ENCODE measurements at places on chromosomes 6 and 20.

DNA sequence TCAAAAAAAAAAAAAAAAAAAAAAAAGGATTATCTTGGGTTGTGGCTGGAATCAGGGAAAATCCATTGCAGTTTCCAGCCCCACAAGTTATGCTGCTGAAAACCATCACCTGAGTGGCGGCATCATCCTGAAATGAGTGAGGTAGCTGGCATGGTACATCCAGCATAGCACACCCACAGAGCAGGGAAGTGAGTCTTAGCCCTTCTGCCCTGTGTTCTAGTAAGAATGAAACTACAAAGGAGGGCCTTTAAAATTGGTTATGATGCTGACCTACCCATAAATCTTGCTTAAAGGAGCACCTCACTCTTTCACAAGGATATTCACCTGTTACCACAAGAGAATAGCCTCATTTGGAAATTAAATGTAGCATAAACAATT lies 119.2 kb downstream of the NFATC2 start:
- no peak for DNase-seq
- no peak overlapping the region for H3K27ac ChIP-seq
- no peak overlapping the region for H3K4me3 ChIP-seq

- no peak overlapping the region for H3K27ac ChIP-seq
- no peak for DNase-seq
- no peaks in the 10 kb centered on the region for H3K27me3 ChIP-seq
Measured at GRCh38 chr6:23308166-23308565, 738.8 kb downstream of the HDGFL1 start.

DNA sequence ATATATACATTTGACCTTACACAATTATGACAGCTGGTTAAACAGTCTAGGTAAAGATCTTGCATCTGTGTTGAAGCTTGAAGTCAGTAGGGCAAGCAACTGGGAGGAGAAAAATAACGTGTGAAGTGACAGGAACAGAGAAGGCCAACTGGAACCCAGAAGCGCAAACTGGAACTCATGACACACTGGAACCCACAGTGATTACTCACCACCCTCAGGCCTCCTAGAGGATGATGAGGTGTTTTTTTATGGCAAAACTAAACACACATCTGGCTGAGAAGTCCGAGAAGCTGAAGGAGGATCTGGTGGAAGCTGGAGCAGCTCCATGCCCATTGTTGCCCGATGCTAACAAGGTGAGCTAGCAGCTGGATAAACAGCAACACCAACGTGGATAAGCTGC lies 108.1 kb downstream of the TMEM200A start:
- peaks cover 21% of the 10 kb centered on the region for H3K4me1 ChIP-seq
- H3K27ac ChIP-seq, result peak overlapping the region; percentile 36
- DNase-seq, result peak; percentile 92
- H3K27me3 ChIP-seq, result no peaks in the 10 kb centered on the region
- H3K4me3 ChIP-seq, result peak overlapping the region; percentile 4

- H3K4me3 ChIP-seq, result no peak overlapping the region
- no peak for DNase-seq
- peaks cover 5% of the 10 kb centered on the region for H3K27me3 ChIP-seq
- no peaks in the 10 kb centered on the region for H3K36me3 ChIP-seq
- no peak overlapping the region for H3K27ac ChIP-seq
Measured at GRCh38 chr6:34522761-34523160, 33.4 kb downstream of the SPDEF start.

GRCh38 chr20:34907616-34908469 lies 31.4 kb downstream of the ACSS2 start:
- H3K27me3 ChIP-seq, result no peaks in the 10 kb centered on the region
- H3K4me1 ChIP-seq, result peaks cover 24% of the 10 kb centered on the region
- H3K27ac ChIP-seq, result peak overlapping the region; percentile 88
- peak; percentile 91 for DNase-seq
- H3K4me3 ChIP-seq, result peak overlapping the region; percentile 53
- H3K36me3 ChIP-seq, result peaks cover 5% of the 10 kb centered on the region

DNA sequence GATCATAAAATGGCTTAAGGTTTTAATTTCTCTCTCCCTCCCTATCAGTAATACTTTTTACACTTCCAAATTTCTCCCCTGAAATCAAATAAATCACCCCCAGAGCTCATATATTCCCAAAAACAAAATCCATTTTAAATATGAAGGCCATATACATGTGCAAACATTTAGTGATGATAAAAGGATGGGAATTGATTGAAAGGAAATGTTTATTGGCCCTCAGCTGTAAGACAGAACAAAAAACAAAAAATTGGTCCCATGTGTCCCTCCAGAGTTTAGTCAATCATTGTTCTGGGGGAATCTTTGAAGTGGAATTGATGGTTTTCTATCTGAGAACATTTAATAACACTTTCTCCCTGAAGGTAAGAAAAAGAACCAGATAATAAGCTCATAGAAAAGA lies 91.7 kb downstream of the COL12A1 start:
- H3K36me3 ChIP-seq, result peaks cover 76% of the 10 kb centered on the region
- no peak for DNase-seq
- no peak overlapping the region for H3K4me3 ChIP-seq
- peaks cover 4% of the 10 kb centered on the region for H3K27me3 ChIP-seq
- H3K4me1 ChIP-seq, result peaks cover 66% of the 10 kb centered on the region
- H3K27ac ChIP-seq, result peak overlapping the region; percentile 10

GRCh38 chr6:104617591-104617990 lies 242.1 kb downstream of the HACE1 start:
- H3K27me3 ChIP-seq, result no peaks in the 10 kb centered on the region
- no peak overlapping the region for H3K4me3 ChIP-seq
- H3K36me3 ChIP-seq, result no peaks in the 10 kb centered on the region
- DNase-seq, result no peak
- H3K27ac ChIP-seq, result no peak overlapping the region

DNA sequence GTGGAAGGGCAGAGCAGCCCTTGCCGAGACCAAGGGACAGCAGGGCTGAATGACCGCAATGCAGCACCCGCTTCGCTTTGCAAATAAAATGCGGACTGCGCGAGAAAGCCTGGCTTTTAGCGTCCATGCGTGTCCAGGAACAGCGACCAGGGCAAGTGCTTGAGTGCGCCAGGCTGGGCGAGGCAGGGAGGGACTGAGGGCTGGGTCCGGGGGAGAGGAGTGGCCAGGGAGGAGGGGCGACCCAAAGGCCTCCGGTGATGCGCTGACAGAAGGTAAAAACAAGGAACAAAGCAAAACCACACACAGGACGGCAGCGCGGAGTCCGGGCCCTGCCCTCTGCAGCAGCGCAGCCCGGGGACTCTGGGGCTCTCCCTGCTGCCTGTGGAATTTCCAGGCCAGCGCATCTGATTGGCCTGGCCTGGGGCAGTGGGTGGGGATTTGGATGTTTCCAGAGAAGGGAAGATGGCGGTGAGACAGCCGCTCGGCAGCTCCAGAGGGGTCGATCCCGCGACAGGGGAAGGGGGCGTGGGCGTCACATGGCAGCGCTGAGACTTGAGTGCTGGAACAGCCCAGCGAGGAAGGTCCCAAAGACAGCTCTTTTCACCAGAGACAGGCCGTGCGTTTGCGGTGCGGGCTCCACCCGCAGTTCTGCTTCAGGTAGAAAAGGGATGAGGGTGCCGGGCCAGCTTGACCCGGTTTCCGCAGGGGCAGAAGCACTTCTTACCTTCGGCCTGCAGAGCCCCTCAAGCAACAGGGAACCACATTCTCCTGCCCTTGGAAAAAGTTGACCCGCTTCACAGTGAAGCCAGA lies 51.8 kb downstream of the SSR1 start:
- H3K27me3 ChIP-seq, result peaks cover 2% of the 10 kb centered on the region
- peaks cover 21% of the 10 kb centered on the region for H3K4me1 ChIP-seq
- H3K4me3 ChIP-seq, result peak overlapping the region; percentile 99
- H3K27ac ChIP-seq, result peak overlapping the region; percentile 93

- H3K4me3 ChIP-seq, result no peak overlapping the region
- H3K27ac ChIP-seq, result no peak overlapping the region
- peaks cover 18% of the 10 kb centered on the region for H3K4me1 ChIP-seq
Measured at GRCh38 chr6:1599469-1599868, 10.2 kb upstream of the FOXC1 start.

DNA sequence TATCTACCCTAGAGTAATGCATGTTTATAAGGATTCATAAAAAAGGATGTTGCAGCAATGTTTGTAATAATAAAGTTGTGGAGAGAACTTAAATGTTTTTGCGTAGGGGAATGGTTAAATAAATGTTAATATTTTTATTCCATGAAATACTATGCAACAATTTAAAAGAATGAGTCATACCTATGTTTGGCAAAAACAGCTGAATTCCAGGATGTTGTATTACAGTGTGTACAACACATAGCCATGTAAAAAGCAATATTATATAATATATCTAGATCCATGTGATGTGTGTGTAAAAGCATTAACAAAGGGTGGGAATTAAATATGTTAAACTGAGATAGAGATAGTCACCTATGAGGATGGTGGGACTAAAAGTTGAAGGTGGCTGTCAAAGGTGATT lies 21.1 kb upstream of the PKIB start:
- H3K36me3 ChIP-seq, result no peaks in the 10 kb centered on the region
- no peaks in the 10 kb centered on the region for H3K4me1 ChIP-seq
- DNase-seq, result no peak
- no peaks in the 10 kb centered on the region for H3K27me3 ChIP-seq
- H3K27ac ChIP-seq, result no peak overlapping the region

- peaks cover 4% of the 10 kb centered on the region for H3K27me3 ChIP-seq
- DNase-seq, result no peak
- peak overlapping the region; percentile 13 for H3K4me3 ChIP-seq
Measured at GRCh38 chr20:9145142-9145541, 76.3 kb downstream of the PLCB4 start.

DNA sequence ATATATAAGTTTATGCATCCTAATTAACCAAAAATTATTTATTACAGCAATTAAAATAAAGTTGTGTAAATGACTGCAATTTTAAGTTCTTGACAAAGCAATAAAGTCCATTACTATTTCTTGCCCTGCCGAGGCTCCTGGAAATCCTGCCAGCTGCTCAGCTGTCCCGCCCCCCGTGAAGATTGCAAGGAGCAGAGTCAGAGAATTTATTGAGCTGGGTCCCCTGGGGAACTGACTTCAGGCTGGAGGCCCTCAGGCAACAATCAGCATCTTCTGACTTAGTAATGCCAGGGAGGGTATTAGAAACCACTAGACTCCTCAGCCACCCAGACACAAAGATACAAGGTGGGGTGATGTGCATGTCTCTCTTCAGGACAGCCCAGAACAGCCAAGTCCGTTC lies 92.3 kb downstream of the EDN3 start:
- DNase-seq, result no peak
- H3K27me3 ChIP-seq, result peaks cover 1% of the 10 kb centered on the region
- no peak overlapping the region for H3K27ac ChIP-seq
- H3K36me3 ChIP-seq, result no peaks in the 10 kb centered on the region
- H3K4me1 ChIP-seq, result no peaks in the 10 kb centered on the region
- H3K4me3 ChIP-seq, result no peak overlapping the region

DNA sequence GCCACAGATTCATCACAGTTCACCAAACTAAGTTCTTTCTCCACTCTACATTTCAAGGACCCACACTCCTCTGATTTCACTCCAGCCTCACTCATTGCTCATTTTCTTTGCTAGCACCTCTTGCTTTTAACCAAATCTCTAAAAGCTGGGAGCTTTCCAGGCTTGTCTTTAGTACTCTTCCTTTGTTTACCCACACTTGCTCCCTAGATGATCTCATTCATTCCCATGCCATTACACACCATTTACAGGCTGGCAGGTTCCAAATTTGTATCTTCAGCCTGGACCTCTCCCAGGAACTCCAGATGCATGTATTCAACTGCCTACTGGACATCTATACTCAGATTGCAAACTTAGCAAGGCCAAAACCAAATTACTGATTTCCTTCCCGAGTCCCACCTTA lies 5.3 kb upstream of the GUCA1B start:
- peaks cover 41% of the 10 kb centered on the region for H3K4me1 ChIP-seq
- peaks cover 10% of the 10 kb centered on the region for H3K36me3 ChIP-seq
- H3K27ac ChIP-seq, result peak overlapping the region; percentile 86
- peak overlapping the region; percentile 51 for H3K4me3 ChIP-seq

DNA sequence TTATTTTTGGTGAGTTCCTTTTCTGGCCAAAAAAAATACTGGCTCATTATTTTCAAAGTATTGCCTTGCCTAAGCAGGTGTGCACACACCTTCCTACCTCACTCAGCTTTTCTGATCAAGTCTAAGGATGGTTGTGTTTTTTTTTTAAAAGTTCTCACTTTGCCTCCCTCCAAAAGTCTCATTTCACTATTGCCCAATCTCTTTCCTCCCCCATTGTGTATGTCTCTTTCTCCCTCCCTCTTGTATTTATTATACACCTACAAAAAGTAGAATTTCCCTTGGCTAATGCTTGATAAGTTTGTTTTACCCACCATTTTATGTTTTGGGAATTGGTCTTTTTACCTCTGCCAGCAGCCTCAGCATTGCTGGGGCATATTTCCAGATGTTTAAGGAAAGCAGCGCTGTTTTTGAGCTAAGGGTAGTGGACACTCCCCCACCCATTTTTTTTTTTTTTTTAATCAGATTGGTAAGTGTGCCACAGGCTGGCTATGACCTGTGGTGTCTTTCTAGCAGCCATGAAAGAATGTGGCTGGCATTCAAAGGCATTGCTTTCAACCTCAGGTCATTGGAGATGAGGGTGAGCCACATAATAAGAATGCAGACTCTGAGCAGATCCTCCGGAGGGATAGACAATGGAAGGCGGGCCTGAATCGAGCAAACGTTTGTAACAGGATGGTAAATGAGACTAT lies 668.6 kb downstream of the UTRN start:
- H3K27ac ChIP-seq, result peak overlapping the region; percentile 74
- no peaks in the 10 kb centered on the region for H3K36me3 ChIP-seq
- DNase-seq, result peak; percentile 77

DNA sequence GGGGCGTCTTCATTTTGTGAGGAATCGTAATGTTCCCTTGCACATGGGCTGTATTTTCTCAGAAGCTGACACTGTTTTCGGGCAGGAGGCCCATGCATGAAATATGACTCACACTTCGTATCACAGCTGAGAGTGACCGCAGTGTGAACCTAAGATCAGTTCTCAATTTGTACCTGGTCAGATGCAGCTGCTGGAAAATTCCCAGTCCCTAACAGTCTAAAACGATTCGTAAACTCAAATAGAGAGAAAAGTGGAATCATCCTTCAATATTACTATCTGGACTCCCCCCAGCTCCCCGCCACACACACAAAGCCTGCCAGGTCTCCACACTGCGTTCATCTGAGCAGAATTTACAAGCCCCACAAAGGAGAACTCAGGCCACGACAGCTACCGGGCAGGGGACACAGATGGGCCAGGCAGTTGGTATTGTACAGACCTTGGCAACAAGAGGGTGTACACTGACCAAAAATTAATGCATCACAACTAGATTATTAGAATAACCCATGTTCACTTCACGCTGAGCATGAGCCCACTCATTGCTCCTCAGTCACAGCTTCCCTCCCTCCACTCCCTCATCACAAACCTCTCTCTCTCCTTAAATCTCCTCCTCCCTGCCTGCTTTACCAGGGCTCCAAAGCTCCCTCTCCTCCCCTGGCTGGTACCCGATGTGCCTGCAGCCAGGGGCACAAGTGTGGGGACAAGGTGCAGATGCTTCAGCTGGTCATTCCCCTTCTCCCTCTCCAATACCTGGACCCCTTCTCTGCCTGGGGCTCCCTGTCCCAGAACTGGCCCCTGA lies 488.4 kb downstream of the PREX1 start:
- H3K4me3 ChIP-seq, result peak overlapping the region; percentile 44
- no peaks in the 10 kb centered on the region for H3K36me3 ChIP-seq
- H3K27me3 ChIP-seq, result peaks cover 8% of the 10 kb centered on the region
- peak overlapping the region; percentile 39 for H3K27ac ChIP-seq
- peak; percentile 4 for DNase-seq
